ENCODE measurements at places on chromosomes 7 and 10. TPM values are rescaled to one million over a fixed set of nuclear protein-coding genes. Genes with fewer than 3 reads are reported as not detected.

DNA sequence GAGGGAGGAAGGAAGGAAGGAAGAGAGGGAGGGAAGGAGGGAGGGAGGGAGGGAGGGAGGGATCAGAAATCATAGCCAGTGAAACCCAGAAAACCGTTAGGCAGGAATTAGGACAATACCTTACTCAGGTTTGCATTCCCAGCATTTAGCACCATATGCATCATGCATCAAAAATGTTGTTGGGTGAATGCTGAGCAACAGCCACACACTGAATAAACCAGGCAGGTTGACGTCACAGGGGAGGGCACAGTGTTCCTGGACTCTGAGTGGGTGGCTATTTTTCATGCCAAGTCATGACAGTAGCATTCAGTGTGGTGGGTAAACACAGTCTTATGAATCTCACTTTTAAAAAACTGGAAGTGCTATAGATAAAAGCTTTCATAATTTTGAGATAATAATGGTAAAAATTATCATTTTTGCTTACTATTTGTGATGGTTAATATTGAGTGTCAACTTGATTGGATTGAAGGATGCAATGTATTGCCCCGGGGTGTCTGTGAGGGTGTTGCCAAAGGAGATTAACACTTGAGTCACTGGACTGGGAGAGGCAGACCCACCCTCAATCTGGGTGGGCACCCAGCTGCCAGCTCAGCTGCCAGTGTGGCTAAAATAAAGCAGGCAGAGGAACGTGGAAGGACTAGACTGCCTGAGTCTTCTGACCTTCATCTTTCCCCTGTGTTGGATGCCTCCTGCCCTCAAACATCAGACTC, 199.1 kb upstream of the PRKCQ start:
- no peak for DNase-seq

DNA sequence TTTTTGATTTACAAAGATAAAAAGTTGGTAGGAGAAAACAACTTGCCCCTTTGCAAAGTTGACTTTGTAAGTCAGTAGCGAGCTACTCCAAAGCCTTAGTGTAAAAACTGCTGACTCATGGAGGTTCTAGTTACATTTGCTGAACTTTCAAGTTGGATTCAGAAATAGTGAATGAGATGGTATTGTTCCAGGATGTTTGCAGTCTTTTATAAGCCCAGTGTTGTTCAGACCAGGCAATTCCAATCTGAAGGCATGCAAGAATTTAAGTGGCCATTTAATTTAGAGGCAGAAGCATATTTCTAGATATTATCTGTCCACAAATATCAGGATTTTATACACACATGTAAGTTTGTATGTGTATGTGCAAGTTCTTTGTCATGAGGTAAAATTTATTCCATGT, 21.6 kb downstream of the TES start:
- DNase-seq = no peak

The NKX2-3 gene
- total RNA-seq = not detected

GRCh38 chr7:44678471-44679179, 70.0 kb upstream of the ZMIZ2 start:
- DNase-seq = no peak

DNA sequence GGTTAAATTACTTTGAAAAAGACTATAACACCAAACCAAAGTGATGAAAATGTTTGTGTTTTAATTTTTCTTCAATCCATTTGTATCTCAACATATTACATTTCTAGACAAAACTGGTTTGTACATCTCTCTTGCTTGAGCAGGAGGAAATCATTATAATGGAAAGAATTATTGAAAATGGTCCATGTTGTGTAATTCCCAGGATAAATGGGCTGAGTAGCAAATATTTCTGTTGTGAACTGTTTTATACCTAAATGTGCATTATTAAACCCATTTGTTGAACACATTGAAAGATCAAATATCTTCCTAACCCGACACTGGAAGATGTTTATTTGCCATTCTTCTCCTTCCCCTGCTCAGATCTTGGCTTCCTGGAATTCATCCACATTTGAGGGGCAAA, 14.1 kb upstream of the CDK6 start:
- DNase-seq = no peak

The HTR5A gene
- total RNA-seq = not detected

DNA sequence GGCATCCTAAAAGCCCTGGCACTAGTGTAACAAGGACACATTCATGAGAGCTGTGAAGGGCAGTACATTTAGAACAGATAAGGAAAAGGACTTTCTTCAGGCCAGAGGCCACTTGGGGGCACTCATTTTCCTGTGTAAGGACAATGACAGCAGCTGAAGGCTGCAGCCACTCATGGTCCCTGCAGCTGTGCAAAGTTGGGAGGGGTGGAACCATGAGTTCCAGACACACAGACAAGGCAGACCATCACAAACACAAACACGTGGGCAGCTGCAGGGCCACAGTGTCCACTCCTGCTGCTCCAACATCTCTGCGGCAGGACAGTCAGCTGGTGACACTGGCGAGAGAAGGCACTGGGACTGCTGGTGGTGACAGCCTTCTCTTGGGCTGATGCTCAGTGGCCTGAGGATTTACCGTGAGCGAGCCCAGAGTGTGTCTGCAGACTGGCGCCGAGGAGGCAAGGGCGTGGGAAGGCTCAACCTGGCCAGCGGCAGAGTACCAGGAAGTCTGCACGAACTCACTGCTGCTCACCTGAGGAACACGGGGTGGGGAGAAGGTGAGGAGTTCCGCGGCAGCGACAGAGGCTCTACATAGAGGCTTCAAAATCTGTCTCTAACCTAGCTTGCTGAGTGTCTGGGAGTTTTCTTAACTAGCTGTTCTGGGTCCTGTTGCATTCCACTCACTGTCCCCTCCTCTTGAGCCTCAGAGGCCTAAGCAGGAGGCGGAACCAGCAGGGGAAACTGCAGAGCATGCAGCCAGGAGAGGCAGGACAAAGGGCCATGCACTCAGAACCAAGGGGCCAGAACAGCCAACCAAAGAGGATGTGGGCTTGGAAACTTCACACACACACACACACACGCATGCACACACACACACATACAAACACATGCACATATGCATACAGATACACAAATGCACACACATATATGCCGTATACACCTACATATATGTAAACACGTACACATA, 76.5 kb upstream of the DDC start:
- no peak for DNase-seq

GRCh38 chr10:6766131-6766801, 186.2 kb upstream of the PRKCQ start:
- no peak for DNase-seq

The PTF1A gene
- not detected for total RNA-seq

- no peak for DNase-seq
Observed at GRCh38 chr7:156609010-156609877, 31.3 kb upstream of the RNF32 start.

DNA sequence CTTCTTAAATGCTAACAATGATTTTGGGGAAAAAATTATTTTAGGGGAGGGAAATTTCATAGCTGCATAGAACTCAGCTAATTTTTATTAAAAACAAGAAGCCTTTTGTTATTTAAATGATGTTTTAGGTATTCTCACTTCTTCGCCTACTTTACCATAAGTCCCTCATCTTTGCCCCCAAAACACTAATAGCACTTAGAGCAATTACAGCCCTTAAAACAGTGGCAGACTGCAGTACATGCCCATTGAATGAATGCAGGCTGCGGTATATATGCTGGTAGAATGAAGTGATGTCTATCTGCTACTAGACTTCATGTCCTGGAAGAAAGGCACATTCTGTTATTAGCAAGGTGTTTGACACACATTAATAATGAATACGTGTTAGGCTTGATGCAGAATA, 2.9 kb upstream of the SPAG6 start:
- DNase-seq = no peak
